ENCODE measurements at places on chromosomes 12 and 14.

DNA sequence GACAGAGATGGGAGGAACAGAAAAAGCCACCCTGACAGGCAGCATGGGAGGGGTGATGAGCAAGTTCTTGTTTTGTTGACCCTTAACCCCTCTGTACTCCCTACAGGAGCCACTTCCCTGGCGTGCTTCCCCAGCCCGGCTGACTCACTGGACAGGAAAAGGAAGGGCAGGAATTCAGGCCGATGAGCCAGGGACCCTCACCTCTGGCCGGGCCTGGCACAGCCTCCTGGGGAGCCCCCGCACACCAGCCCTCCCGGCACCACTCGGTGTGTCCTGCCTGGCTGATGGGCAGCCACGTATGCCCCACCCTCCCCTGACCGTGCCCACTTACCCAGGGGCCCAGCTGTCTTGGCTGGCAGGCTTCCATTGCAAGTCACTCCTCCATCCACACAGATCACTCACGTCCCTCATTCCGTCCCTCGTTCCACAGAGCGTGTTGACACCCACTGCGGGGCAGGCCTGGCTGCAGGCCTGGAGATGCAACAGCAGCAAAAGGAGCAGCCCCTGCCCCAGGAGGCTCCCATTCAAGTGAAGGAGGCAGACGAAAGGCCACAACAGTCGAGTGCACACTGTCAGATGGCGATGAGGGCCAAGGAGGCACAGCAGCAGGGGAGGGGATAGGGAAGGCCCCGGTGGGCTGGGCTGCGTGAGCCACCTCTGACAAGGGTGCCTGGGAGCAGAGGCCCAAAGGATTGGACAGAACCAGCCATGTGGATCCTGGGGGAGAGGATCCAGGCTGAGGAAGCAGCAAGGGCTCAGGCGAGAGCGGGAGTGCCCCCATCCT is 19.7 kb upstream of the CD9 start:
- no peak for DNase-seq

DNA sequence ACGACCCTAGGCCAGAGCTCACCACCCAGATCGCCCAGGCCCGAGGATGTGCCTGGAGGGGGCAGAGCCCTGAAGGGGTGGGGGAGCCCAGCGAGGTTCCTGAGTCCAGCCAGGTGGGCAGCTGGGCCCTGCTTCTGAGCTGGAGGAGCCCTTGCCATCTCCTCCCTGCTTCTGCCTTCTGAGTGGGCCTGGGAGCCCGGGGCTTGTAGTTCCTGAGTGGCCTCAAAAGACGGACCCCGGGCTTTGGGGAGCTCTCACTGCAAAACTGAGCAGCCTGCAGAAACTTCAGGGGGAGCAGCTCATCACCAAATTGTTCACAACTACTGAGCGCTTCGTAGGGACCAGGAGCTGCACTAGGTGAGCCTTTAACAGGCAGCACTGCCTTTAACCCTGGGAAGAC is 112.1 kb downstream of the NCOR2 start:
- no peak for DNase-seq

DNA sequence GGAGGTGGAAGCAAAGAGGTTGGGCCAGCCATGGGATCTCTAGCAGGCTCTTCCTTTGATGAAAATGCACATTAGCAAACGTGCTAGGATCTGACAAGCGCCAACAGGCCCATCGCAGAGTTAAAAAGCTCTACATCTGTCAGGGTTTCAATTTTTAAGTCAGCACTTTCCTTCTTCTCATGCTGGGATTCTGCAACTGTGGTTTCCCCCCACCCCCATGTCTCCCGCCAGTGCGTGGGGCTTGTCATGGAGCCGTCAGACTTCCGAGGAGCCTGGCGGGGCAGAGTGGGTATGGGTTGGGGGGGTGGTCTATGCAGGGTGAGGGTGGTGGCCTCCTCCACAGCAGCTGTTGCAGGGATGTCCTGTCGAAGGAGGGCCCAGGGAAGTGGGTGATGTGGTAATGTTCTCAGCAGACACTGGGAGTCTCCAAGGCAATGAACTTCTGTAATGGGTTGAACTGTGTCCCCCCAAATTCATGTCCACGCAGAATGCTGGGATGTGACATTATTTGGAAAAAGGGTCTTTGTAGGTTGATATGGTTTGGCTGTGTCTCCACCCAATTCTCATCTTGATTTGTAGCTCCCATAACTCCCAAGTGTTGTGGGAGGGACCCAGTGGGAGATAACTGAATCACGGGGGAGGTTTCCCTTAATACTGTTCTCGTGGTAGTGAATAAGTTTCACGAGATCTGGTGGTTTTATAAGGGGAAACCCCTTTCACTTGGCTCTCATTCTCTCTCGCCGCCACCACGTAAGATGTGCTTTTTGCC is 115.2 kb upstream of the MAP1LC3B2 start:
- peak; percentile 71 for DNase-seq

DNA sequence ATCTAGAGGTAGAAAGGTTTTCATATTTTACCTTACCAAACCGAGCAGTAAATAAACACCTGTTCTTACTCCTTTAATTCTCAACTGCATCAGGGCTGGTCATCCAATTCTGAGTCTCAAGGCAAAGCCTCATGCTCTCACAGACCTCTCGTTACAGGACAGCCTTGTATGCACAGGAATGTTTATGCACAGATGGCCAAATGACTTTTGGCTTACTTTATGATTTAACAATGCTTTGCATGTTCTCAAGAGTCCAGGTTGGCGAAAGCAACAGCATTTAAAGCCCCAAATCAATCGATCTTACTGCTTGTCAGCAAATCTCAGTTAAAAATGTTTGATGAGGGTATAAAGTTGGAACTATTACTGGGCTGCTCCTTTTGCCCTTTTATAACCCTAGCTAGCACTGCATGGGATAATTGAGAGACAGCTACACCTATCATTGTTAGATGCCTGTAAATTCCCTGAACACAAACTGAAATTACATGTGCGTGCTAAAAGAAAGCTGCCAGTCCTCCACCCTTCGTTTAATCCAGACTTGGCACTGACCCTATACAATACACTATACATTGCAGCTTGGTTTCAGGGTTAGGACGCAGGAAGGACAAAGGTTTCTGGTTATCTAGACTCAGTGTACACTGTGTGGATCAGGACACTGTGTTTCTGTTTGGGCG is 63.6 kb downstream of the TMCC3 start:
- no peak for DNase-seq

DNA sequence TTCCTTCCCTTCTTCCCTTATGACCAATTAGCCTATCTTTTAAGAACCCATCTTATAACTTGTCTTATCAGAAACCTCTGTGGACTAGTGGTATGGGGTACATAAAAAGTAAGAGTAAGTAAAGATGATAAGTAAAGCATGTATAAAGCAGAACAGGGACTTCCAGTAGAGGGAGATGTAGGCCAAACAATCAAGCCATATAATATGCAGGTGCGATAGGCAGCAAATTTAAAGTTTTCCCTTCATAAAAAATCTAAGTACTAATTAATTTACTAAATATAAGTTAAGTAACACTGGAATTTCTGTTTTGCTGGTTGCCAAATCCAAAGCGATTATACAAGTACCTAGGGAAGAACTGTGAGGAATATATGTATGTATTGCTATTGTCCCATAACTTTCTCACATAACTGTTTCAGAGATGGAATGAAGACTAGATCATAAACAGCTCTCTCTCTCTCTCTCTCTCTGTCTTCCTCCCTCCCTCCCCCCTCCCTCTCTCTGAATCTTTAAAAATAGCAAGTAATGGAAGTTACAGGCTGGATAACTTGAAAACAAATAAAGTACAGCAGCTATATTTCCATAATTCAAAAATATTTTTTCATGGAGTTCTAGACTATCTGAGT is 25.7 kb downstream of the METTL25 start:
- DNase-seq, result peak; percentile 7

GRCh38 chr12:18955594-18955993 is 173.9 kb upstream of the PLEKHA5 start:
- no peak for DNase-seq

DNA sequence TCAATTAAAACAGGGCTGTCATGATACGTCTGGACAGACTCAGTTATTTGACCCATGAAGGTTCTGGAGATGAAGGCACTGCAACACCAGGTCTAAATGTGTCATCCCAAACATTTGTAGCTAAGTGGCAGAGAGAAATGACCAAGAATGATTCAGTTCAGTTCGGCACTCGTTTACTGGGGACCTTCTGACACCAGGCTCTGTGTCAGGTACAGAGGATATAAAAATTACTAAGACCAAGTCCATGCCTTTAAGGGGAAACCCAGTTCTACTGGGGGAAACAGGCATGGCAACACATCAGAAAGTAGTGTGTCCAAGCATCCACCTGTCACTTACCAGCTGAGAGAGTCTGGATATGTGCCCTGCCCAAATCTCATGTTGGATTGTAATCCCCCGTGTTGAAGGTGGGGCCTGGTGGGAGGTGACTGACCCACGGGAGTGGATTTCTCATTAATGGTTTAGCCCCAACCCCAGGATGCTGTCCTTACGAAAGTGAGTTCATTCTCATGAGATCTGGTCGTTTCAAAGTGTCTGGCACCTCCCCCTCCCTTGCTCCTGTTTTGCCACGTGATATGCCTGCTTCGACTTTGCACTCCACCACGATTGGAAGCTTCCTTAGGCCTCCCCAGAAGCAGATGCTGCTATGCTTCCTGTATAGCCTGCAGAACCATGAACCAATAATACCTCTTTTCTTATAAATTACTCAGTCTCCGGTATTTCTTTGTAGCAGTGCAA is 41.9 kb upstream of the BCL2L14 start:
- no peak for DNase-seq

DNA sequence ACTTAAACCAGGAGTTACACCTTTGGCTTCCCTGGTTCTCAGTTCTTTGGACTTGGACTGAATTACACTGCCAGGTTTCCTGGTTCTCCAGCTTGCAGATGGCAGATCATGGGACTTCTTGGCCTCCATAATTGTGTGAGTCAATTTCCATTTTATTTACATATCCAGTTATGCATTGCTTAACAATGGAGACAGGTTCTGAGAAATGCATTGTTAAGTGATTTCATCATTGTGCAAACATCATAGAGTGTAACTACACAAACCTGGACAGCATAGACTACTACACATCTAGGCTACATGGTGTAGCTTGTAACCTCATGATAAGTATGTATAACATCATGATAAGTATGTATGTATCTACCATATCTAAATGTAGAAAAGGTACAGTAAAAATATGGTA is 276.1 kb upstream of the BTG1 start:
- no peak for DNase-seq

DNA sequence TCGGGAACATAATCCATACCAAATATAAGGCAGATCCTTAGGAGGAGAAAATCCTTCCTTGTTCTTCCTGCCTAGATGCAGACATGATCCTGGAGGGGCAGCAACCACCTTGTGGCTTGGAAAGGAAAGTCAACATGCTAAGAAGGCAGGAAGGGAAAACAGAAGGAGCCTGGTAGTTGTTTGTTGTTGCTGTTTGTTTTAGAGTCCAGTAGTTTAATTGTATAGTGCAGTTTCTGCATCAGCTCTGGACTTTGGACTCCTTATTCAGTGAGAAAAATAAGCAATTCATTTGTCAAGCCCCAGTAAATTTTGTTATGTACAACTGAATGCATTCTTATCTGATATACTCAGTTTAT is 45.7 kb upstream of the APPL2 start:
- DNase-seq, result no peak

GRCh38 chr12:9897535-9897934 is 16.2 kb downstream of the KLRF2 start:
- DNase-seq, result no peak

DNA sequence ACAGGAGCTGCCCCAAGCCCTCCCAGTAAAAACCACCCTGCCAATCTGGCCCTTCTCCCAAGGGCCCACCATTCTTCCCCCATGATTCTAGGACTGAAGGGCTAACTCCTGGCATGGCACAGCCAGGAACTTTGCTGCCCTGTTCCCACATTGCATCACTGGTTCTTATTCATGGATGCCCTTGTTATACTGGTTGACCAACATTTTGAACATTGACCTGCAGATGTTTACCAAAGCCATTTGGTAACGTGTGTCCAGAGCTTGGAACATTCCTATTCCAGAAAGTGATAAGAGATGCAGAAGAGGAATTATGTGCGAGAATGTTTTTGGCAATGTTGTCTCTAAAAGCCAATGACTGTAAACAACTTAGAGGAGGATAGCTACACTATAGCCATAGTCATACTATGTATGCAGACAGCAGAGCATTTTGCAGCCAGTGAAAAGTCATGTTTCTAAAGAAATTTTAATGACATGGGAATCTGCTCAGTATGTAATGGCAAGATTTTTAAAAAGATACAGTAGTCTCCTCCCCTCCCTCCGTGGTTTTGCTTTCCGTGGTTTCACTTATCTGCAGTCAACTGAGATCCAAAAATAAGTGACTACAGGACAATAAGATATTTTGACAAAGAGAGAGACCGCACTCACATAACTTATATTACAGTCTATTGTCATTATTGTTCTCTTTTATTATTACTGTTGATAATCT is 108.8 kb downstream of the DAAM1 start:
- DNase-seq, result no peak

DNA sequence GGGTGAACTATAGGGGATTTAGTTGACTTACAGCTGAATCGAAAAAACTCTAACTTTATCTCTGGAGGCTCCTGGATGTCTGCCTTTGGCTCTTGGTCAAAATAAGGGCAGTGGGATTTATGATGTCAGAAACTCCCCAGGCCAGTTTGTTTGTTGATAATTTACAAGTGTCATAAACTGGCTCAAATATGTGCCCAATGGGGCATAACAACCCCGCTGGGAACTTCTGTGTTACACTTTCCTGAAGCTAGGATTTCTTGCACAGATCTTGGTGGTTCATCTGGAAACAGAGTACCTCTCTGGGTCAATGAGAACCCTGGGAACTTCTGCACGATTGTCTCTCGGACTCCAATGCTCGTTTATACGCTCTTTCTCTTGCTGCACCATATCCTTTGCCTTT is 58.7 kb upstream of the MUCL1 start:
- no peak for DNase-seq

DNA sequence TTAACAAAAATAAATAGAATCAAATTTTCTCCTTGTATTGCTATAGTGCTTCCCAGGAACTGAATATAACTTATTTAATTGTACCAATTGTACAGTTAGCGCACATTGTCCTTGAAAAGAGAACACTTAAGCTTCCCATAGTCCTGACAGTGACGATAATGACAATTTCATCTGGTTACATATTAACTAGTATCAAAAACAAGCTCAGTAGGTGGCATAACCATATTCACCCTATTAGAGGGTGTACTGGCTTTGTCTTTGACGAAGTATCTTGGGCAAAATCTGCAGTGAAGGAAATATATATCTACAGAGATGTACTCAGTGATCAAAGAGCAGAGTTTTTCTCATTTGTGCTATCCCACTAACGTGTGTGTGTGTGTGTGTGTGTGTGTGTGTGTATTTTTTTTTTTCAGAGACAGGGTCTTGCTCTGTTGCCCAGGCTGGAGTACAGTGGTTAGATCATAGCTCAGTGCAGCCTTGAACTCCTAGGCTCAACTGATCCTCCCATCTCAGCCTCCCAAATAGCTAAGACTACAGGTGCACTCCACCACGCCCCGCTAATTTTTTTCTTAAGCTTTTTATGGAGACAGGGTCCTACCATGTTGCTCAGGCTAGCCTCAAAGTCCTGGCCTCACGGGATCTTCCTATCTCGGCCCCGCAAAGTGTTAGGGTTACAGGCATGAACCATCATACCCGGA is 4.9 kb upstream of the A2M start:
- no peak for DNase-seq

Measured in NCI-H1694 (cell line).